Activated CD4-positive, alpha-beta T cell treated with anti-CD3 and anti-CD28 coated beads, Interleukin-2, amount 10 ng/mL, durations not matched to agents 24 days and 14 days (primary cell): ENCODE measurements at places on chromosomes 5 and 9. TPM values are rescaled to one million over a fixed set of nuclear protein-coding genes. Genes with fewer than 3 reads are reported as not detected.
A peak's percentile ranks its signal among the peaks of the same experiment; 100 is the strongest.

GRCh38 chr5:130875656-130876055 lies 289.4 kb downstream of the HINT1 start:
- DNase-seq = no peak

DNA sequence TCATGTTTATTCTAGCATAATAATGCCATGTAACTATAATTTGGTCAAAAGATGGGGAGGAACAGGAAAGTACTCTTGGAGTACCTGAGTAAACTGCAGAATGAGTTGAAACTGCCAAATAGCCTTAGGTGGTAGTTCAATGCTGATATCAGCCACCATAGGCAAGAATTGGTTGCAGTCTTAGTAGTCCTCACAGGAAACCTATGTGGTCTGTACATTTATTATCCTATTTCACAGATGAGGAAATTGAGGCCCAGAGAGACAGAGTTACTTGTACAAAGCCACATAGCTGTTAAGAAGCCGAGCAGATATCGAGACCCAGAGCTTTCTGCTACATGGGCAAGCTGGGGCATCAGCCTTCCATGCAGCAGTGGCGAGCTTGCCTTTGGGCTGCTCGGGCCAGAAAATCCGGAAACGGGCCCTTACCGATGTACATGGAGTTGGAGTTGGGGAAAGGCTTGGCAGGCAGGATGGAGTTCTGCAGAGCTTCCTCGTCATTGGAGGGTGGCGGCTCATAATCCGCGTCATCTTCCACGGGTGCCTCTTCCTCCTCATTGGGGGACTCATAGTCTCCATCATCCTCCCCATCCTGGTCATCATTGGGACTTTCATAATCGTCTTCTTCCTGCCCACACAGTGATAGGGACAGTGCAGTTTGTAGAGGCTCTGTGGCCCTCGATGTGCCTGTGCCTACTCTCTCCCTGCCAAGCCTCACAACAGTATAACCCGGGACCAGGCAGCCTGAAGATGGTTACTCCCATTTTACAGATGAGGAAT lies 27.1 kb downstream of the LCP2 start:
- DNase-seq = peak; percentile 58

- no peak for DNase-seq
These were observed 2.7 kb downstream of the CXCL14 start for GRCh38 chr5:135576075-135576599.

DNA sequence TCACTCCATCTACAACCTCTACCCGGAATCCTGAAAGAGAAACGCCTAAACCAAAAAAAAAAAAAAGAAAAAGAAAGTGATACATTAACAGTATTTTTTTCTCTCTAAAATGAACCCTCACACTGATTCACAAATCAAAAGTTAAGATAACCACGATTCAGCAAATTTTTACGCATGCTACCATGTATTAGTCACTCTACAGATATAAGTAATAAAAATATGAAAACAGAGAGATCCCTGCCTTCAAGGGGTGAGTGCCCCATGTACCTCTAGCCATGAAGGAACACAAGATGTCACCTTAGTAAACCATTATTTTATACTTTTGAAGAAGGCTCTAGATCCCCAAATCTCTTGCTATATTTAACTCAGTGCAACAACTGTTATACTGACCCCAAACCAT lies 33.4 kb downstream of the CEMIP2 start:
- peak; percentile 13 for DNase-seq

The NELFB gene
- 72.4 and 75.3 TPM in 2 replicates for total RNA-seq

The BAAT gene
- total RNA-seq = 0.07 TPM in 1 of 2 replicates, not detected in the other

The SH3GL2 gene
- total RNA-seq = not detected in 2 replicates

The MAMDC4 gene
- 24.7 and 30.1 TPM in 2 replicates for total RNA-seq
